HuH-7.5 (cell line): ENCODE measurements at places on chromosomes 7 and 10.

GRCh38 chr7:158827411-158828132 is 1.7 kb downstream of the ESYT2 start:
- DNase-seq, result no peak

DNA sequence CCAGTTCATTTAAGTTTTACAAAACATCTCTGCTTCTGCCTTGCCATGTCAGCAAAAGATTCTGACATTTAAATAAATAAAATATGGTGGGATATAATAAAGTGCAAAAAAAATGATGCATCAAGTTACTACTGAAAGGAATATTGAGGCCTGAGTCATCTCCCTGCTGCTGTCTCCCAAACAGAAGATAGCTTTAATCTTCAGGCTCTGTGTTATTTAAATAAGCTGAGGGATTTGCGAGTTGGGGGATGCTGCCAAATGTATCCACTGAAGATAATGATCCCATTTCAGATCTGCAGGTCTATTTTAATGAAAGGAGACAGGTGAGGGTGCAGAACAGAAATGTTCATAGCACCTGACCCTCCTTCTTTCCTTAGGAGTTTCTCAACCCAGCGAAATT is 720.8 kb downstream of the AUTS2 start:
- no peak for DNase-seq

GRCh38 chr7:7862393-7862792 is 106.2 kb upstream of the GLCCI1 start:
- DNase-seq, result no peak

DNA sequence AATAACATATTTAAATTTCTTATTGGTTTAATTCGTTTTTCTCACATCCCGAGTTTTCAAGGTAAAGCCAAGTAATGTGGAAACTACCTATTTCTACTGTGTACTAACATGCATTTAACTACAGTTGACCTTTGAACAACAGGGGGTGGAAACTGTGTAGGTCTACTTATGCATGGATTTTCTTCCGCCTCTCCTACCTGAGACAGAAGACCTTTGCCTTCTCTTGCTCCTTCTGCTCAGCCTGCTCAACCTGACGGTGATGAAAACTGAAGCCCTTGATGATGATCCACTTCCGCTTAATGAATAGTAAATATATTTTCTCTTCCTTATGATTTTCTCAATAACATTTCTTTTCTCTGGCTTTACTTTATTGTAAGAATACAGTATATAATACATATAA is 18.5 kb downstream of the MEOX2 start:
- no peak for DNase-seq

DNA sequence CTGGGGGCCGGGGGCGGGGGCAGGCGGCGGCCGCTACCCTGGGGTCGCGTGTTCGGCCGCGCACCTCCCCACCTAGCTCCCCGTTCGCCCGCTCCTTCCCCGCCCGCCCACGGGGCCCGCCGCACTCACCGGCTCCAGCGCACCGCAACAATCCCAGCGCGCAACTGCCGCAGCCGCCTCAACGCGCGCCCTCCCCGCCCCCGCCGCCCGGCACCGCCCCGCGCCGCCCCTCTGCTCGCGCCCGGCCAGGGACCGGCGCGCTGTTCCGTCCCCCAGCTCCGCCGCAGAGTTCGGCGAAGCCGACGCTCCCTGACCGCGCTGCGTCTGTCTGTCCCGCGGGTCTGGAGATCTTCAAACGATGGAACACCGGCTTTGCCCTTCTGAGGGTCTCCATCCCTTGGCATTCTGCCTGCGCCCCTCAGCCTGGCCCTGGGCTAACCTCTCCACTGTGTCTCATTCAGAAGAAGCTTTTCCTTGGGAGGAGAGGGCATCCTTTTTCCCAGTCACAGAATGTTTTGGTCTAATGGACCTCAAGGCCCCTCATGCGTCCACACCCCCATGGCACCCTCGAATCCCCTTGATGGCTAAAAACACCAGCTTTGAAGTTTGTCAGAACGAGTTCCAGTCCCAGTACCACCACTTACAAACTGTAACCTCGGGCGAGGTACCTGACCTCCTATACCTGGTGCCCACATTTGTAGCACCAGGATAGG is at the start of gene NT5C2:
TSS of gene NT5C2 (minus strand) at position 166 of the 713 bp plus-strand sequence. CDS start 18,314 bp downstream, outside the sequence.
- DNase-seq, result peak; percentile 52

GRCh38 chr7:130270947-130271800 is 4.5 kb downstream of the CPA2 start:
- DNase-seq, result no peak

DNA sequence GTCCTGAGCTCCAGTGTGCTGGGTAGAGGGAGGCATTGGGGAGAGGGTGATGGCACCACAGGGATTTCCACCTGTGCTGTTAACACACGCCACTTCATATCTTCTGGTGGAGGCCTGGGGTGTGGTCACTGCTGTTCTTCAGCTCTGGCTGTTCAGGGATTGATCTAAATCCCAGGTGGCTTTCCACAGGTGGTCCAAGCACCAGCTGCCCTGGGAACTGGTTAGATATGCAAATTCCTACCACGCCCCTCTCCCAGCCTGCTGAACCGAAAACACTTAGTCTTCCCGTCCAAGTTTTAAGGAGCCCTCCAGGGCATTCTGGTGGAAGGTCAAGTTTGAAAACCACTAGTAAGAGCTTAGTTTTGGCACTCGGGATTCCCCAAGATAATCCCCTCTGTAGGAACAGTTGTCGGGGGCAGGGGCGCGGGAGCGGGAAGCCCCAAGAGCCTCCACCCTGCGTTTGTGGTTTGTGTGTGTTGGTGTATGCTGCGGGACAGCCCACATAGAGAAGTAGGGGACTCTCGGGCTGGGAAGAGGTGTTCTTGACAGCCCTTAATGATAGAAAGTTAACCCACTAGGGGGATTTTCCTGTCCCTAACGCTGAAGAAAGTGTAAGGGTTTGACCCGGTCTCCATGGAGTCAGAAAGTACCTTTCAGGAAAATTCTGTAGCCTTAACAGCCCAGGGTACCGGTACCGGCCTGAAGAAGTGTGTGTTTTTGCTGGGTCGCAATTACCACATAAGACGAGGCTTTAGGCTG is 5.1 kb downstream of the DEPP1 start:
- no peak for DNase-seq

- no peak for DNase-seq
These were observed 55.2 kb downstream of the NRP1 start for GRCh38 chr10:33279276-33279675.

DNA sequence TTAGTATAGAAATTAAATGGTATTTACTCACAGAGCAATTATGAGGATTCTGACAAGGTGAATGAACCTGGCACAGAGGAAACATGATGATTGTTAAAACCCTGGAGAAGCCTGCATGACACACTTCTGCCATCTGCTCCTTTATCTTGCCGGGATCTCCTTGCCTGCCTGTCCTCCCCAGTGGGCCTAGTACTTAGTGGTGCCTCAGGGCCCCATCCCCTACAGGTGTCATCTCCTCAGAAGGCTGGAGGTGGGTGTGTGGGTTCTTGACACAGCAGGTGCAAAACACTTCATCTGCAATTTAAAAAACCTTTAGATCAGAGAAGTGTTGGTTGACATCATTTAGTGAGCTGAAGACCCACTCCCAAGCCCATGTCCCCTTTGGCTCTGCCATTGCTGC is 261.2 kb downstream of the ADRA2A start:
- DNase-seq, result no peak

- DNase-seq, result no peak
These were observed 58.9 kb downstream of the CALML3 start for GRCh38 chr10:5583525-5584175.

DNA sequence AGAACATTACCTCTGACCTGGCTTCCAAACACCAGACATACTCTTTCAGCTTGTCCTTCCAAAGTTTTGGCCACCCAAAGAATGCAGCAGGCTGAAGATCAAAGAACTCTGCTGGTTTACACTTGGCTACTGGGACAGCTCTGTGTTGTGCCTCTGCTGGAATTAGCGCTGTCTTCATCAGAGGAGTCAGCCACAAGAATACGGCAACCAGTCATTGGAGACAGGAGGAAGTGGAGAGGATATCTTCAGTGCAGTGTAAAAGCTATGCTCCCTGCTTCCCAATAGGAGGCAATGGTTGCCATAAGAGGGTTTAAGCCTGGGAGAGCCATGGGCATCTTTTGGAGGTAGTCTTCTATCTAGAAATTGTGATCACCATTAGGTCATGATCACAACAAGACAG is 126.7 kb upstream of the WNT16 start:
- DNase-seq, result no peak

DNA sequence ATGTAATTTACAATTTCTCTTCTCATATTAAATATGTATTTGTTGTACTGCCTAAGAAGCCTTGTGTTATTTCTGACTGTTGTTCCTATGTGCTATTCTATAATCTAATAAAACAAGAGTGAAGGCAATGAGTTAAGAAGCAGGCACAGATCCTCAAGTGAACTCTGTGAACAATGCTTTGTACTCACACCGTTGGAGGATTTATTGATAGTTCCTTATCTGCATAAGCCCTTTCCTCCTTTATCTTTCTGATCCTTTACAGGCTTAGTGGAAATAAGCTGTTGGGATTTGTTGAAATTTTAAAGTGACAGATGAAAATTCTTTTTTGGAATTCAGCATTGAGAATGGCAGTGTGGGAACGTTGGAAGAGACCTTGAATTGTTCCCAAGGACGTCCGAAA is 329.6 kb upstream of the NPVF start:
- DNase-seq, result no peak

GRCh38 chr7:157516911-157517781 is 180.3 kb downstream of the DNAJB6 start:
- DNase-seq, result no peak

GRCh38 chr10:63228237-63228636 is 95.1 kb downstream of the NRBF2 start:
- no peak for DNase-seq

DNA sequence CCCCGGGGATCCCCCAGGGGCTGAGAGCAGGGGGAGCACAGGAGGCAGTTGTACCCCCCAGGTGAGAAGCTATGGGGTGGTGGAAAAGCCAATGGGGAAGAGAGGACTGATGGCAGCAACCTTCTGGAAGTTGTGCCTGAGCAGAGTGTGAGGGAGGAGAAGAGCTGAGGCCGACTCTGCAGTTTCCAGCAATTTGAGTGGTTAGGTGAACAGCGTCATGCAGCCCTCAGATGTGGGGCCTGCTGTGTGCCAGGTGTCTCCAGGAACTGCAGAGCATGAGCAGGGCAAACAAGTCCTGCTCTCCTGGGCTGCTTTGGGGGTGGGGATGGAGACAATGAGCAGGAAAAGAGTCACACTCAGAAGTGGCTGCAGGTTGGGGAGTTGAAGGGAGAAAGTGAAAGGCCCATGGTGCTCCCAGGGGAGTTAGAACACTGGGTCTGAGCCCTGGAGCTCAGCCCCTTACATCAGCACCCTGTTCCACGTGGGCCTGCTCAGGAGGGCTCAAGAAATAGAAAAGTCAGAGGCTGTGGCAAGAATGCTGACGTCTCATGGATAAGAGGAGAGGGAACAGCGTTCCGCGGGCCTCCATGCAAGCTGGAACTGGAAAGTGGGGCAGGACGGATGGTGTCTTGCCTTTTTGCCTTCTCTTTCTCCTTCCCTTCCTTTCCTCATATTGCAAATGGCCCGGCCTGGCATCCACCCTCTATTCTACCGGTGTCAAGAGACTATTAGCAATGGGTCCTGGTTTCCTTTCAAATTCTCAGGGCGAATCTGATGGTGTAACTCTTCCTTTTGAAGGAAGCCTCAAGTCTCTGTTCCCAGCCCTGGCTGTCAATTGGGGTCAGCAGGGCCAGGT is 4.0 kb upstream of the AFAP1L2 start:
- no peak for DNase-seq

GRCh38 chr7:102028206-102028826 is 210.9 kb downstream of the CUX1 start:
- DNase-seq, result no peak

- no peak for DNase-seq
These were observed 1.1 kb upstream of the CSGALNACT2 start for GRCh38 chr10:43136995-43137716.

GRCh38 chr7:90897961-90898469 is 301.9 kb downstream of the CDK14 start:
- no peak for DNase-seq

DNA sequence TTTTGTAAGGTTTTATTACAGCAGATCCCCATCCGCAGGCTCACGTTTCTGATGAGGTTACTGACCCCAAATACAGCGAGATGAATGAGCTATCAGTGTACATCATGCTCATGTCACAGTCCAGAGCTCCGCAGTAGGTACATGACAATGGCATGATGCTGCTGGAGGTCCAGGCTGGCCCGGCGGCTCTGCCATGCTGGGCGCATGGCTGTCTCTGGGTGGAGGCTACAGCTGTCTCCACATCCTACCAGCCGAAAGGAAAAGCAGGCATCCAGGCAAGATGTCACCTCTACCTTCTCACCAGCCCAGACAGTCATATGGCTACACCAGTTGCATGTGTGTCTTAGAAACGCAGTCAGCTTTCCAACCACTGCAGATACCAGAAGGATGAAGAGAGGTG is 90.9 kb upstream of the RNF32 start:
- DNase-seq, result no peak

- DNase-seq, result no peak
These were observed 19.7 kb downstream of the CTNNA3 start for GRCh38 chr10:67676208-67676825.

- no peak for DNase-seq
These were observed 102.2 kb downstream of the CELF2 start for GRCh38 chr10:11119843-11120242.

DNA sequence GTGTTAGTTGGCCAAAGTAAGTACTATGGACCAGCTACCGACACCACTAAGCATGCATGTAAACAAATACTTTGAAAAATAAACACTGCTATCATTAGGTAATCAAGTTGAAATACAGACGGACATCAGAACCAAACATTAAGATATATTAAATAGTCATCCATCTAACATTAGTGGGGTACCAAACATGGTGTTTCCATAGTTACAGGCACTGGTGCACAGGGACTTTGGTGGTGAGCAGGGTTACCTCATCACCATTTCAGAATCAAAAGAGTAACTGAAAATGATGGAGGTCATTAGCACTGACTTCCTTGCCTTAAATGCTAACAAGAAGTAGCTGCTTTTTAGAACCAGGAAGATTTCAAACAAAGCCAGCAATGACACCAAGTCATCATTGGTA is 23.9 kb downstream of the EBLN1 start:
- no peak for DNase-seq

- no peak for DNase-seq
These were observed 105.3 kb downstream of the PLXDC2 start for GRCh38 chr10:19921300-19922140.

- DNase-seq, result no peak
These were observed 162.9 kb downstream of the SH3PXD2A start for GRCh38 chr10:103692436-103692951.

DNA sequence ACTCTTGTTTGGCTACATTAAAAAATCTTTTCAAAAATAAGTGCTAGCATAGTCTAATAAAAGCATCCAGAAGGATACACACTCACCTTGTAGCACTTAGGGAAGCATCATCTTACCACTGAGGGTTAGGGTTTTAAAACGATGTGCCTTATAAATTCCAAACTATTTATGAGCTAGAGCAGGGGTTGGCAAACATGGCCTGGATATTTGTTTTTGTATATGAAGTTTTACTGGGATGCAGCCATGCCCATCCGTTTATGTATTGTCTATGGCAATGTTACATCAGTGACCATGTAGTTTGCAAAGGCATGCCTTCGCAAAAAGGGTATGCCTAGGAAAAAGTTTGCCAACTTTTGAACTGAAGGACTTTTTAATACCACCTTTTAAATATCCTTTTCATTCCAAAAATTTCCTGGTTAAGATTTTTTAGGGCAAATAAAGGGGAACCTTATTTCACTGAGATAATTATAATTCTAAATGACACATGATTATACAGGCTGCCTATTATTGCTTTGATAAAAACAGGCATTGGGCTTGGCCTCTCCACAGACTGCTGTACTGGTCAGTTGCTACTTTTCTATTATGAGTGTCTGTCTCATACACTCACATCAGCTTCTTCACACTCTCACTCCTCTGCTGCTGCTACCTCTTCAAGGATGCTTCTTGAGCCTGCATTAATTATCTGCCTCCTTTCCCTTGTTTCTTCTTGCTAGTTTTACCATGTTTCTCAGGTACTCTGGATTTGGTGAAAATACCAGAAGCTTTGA is 30.7 kb downstream of the MTPN start:
- no peak for DNase-seq
